ENCODE measurements at places on chromosomes 11 and 22.

DNA sequence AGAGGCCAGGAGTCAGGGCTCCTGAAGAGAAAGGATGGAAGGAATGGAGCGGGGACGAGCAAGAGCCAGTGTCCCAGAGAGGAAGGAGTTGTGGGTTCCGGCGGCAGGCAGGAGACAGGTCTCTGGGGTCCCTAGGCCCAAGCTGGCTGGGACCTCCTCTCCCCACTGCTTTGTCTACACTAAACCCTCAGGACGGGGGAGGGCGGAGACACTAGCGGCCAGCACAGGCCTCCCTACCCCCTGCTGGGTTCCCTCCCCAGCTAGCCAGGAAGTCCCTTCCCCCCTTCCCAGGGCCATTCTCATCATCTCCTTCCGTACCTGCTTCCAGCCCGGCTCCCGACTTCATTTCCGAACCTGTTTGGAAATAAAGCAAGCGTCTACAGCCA lies 79.5 kb downstream of the ST3GAL4 start:
- no peak for DNase-seq

- no peak for DNase-seq
Observed at GRCh38 chr11:16953663-16954062, 60.6 kb downstream of the PLEKHA7 start.

DNA sequence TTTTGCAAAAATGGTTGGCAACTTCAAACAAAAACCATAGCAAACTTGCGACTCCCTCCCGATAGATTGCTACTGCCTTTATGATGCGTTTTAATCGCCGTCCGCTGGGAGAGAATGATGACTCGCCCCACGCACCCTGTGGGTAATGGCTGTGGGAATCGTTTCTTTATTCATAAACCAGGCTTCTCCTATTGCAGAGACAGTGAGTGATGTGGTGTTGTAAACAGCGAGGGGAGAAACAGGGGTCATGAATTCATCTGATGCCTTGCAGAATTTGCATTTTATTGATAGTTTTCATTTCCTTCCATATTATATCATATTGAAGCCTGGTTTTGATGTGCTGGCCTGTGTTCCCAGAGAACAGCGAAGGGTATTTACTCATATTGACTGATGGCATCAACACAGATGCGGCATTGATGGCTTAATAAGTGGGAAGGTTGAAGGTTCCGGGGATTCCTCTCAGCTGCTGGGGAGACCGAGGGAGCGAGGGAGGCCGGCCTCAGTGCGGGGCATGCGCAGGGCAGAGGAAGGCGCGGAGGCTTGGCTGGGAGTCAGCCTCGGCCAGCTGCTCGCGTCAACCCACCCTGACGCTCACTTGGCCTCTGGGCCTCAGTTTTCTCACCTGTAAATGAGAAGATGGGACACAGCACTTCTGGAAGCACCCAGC lies 41.3 kb downstream of the ARHGAP8 start:
- no peak for DNase-seq

DNA sequence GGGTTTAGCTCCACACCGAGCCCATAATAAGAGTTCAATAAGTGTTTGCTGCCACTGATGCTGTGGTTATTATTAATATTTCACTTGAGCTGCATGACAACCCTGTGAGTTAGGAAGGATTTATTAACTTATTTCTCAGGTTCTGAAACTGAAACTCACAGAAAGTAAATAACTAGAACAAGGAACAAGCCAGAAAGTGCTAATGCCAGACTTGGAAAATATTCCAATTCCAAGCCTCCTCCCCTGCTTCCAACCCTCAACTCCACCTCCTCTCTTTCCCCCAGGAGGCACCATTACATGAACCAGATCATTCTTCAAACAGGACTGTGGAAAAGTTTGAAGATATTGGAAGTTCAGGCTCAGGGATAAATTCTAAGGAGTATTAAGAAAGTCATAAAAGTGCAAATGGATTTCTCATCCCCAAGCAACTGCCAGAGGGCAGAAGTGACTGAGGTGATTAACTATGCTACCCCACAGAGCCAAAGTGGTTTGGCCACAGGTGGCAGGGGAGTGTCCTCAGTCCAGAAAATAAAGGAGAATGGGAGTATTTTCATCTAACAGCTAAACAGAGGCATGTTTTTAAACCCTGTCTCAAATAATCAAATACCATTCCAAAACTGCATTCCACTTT lies 3.2 kb upstream of the FJX1 start:
- DNase-seq = no peak

- DNase-seq = no peak
Observed at GRCh38 chr11:17918049-17918605, 94.7 kb downstream of the SERGEF start.

DNA sequence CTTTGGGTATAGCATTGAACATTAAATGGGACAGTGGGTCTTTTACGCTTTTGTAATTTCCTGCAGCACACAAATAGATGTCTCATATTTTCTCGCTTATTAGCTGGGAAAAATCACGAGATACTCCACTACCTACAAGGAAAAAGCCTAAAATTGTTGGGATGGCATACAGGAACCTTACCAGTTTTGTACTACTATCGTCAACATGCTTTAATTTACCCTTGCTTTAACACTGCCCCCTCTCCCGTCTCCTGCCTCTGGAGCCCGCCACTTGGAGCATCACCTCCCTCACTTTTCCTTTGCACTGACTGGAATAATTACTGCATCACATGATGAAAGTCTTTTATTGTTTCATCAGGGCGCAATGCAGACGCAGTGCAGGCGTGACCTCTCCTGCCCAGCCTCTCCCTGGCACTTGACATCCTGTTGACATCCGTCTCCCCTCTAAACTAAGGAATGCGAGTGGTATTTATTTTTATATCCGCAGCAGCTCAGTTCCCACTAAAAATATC lies 1.0 kb upstream of the FNBP4 start:
- peak; percentile 7 for DNase-seq

DNA sequence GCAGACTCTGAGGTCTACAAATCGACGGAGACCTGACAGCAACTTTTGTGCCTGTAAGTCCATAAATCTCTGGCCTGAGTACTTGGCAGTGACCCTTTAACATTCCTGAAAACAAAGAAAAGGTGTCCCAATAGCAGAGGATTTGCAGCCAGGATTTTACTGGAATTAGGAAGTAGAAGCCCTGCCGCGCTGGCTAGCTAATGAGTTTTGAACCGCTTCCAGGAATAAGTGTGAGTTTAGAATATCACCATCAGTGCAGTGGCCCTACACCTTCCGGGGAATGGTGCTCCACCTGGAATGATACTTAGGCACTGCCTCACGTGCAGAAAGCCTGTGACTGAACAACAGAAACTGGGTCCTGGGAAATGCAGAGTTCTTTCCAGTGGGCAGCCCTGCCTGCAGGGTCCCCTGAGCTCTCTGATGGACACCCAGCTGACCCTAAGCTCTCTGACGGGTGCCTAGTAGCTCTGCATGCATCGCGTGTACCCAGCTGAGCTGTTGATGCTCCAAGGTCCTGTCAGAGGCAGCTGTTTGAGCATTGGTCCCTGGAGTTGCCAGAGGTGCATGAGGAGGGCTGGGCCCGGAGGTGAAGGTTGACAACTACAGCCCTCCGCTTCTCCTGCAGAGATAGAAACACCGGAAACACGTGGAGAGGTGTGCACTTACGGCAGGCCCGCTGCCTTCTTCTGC lies 380.9 kb downstream of the TBC1D22A start:
- DNase-seq = no peak

GRCh38 chr11:42774567-42774966 lies 537.2 kb upstream of the API5 start:
- DNase-seq = no peak

GRCh38 chr11:44564670-44565210 lies 723 bp upstream of the CD82 start:
- DNase-seq = no peak

DNA sequence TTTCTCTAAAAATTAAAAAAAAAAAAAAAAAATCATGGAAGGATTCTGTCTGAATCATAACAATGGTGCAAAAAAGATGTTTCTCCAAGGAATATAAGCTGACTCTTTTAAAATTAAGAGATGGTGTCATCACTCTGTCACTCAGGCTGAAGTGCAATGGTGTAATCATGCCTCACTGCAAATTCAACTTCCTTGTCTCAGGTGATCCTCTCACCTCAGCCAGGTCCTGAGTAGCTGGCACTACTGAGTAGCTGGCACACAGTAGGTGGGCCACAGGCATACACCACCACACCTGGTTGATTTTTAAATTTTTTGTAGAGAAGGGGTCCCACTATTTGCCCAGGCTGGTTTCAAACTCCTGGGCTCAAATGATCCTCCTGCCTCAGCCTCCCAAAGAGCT lies 54.8 kb upstream of the YPEL1 start:
- no peak for DNase-seq

- no peak for DNase-seq
Observed at GRCh38 chr22:47967831-47968230, 1205.4 kb downstream of the TBC1D22A start.

GRCh38 chr11:32137263-32137662 lies 46.4 kb downstream of the RCN1 start:
- DNase-seq = no peak
